NCI-H187 treated with DMSO at 0.1 percent for 48 hours (cell line): ENCODE measurements at places on chromosomes 12 and 14.

GRCh38 chr14:72928872-72929271 is 2.6 kb downstream of the DCAF4 start:
- no peak for DNase-seq

DNA sequence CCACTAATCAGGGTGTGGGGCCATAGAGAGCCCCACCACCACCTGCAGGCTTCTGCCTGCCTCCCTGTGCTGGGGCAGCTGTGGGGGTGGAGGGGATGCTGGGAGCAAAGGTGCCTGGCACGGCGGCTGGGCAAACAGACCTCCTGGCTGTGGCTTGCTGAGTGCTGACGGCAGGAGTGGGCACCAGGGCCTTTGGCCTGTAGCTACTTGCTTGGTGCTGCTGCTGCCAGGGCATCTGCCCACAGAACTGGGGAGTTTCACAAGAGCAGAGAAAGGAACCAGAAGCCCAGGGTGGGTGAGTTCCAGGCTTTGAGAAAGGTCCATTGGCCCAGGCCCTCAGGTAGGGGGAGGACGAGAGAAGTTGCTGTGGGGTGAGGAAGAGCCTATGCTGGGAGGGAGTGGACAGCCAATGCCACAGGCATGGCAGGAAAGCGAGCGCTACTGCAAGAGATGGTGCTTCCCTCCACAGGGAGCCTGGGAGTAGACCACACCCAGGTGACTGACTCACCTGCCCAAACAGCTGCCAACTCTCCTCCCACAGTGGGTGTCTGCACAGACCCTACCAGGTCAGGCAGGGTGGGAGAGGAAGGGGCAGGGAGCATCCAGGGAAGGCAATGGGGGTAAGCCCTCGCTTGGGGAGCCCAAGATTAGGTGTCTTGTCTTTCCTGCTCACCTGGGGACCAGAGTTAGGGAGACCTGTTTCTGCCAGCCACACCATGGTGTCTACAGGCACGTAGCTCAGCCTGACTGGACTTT is 39.0 kb upstream of the HDAC7 start:
- DNase-seq, result no peak

- no peak for DNase-seq
Observed at GRCh38 chr14:23951590-23952201, 1.9 kb upstream of the DHRS4 start.

DNA sequence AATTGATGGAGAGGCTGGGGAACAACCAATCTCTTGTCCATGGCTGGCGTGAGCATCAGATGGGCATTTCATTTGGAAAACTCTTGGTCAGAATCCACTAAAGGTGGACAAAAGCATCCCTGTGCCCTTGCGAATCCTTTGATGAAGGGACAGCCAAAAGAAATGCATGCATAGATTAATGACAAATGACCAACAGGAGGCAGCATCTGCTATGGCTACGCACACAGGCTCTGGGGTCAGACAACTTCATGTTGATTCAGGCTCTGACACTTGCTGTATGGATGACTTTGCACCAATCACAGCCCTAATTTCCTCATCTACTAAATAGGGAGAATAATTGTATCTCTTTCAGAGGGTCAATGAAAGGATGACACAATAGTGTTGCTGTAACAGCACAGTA is 117.5 kb downstream of the ASCL4 start:
- DNase-seq, result no peak

DNA sequence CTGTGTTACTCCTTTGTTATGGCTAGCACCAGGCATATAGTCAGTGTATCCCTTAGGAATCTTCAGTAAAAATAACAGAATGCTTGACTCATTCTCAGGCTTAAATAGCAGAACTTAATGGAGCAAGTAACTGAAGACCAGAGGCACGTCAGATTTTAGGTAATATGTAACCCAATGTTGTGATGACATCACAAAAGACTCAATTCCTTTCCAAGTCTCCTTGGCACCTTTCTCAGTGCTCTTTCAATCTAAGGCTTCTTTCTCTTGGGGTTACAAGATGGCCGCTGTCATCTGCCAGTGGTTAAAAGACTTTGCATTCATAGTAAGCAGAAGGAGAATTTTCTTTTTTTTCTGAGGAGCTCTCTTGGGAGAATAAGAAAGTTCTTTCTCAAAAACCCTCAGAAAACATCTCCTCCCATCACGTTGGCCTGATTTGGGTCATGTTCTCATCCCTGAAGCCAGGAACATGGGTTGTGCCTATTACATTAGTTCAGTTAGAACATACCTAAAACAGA is 33.4 kb upstream of the DCN start:
- no peak for DNase-seq

GRCh38 chr12:113370923-113371682 is 12.7 kb downstream of the PLBD2 start:
- no peak for DNase-seq

- no peak for DNase-seq
Observed at GRCh38 chr12:23217667-23218066, 592.7 kb downstream of the ETNK1 start.

GRCh38 chr14:62694075-62694474 is 351.2 kb downstream of the KCNH5 start:
- no peak for DNase-seq

- DNase-seq, result no peak
Observed at GRCh38 chr12:55762646-55763045, 19.7 kb downstream of the GDF11 start.

DNA sequence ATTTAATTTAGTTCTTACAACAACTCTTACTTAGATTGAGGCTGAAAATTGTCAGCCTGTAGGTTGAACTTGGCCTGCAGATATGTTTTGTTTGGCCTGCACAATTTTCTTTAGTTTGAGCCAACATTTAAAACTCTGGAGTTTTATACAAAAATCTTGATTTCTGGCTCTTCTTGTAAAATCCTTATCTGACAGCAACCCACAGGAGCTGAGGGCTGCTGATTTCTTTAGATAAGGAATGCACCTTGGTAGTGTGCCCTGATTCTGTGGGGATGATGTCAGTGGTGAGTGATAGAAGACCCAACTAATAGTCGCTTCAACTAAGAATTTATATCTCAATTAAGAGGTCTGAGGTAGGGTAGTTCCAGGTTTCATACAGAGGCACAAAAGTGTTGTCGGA is 49.5 kb downstream of the SOCS2 start:
- DNase-seq, result no peak

- DNase-seq, result no peak
Observed at GRCh38 chr14:105898482-105899010, 372.2 kb downstream of the TMEM121 start.

DNA sequence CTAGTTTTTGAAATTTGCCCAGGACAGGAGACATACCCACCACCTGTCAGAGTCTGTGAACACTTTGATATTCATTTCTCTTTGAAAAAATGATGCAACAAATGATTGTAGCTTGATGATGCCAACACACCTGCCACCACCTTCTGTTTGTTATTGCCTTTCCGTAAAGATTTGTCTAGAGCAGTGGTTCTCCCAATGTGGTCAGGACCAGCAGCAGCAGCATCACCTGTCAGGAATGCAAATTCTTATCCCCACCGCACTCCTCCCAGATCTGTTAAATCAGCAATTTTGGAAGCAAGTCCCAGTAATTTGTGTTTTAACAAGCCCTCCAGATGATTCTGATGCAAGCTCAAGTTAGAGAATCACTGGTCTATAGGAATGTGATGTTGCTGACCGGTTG is 9.9 kb downstream of the CCDC175 start:
- no peak for DNase-seq

- DNase-seq, result no peak
Observed at GRCh38 chr14:69152181-69152901, 578 bp downstream of the DCAF5 start.

DNA sequence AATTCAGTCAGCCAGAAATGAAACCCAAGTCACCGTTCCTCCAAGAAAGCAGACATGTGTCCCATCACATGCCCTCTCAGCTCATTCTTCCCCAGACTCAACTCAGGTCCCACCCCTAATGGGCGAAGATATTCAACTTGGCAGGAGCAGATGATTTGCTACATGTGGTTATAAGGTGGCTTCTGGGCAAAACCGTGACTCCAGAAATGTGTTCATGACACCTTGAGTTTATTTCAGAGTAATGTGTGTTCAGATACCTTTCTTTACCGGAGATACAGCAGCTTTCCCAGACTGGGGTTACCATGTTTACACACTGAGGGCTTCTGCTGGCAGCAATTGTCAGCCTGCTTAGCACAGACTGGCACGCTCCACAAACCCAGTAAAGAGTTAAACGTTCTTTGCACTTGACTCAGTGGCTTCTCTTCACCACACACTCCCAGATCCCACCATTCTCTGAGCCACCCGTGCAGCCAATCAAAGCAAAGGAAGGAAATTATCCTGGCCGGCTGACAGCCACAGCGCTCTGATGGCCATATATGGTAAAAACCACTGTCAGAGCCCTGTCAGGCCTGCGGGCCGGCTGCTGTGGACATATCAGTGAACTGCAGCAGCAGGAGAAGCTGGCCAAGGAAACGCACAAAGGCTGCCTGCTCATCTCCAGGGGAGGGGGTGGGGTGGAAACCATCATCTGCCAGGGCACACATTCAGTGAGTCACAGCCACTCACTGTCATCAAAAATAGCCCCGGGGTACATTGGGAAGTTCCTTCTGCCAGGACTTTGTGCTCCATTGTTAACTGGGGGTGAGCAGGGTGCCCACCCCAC is 39.9 kb downstream of the CORO1C start:
- DNase-seq, result peak; percentile 98

DNA sequence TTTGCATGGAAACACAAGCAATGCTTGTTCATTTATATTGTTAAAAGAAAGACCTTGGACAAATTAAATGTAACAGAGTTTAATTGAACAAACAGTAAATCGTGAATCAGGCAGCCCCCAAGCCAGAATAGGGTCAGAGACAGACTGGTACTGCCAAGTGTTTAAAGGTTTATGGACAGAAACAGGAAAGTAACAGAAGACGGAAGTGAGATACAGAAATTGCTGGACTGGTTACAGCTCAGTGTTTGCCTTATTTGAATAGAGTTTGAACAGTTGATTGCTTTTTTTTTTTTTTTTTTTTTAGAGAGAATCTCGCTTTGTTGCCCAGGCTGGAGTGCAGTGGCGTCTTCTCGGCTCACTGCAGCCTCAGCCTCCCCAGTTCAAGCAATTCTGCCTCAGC is 50.3 kb downstream of the DAO start:
- DNase-seq, result no peak

DNA sequence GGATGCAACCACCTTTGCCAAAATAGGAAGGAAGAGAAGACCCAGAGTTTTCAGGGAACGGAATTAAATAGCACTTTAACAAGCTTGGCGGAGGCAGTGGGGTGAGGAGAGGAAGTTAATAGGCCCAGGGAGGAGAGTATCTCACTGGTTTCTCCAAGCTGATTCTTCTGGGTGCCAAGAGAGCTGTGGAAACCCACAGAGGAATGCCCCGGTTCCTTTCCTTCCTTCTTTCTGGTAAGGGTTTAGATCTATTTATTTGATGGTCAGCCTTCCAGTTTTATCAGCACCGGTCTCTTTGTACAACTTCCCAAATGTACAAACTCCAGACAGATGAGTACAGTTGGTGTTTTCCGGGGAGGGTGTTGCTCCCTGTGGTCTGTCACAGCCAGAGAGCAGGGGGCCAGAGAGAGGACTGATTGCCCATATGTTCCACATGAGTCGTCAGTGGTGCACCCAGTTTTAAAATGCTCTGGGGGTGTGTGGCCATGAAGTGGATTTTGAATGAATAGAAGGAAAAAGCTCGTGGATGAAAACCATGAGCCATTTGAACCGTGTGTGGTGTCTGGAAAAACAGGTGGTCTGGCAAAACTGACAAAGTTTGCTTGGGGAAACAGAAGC is 26.6 kb downstream of the PRKCH start:
- no peak for DNase-seq

- no peak for DNase-seq
Observed at GRCh38 chr12:2616763-2617162, 178.0 kb upstream of the FKBP4 start.

DNA sequence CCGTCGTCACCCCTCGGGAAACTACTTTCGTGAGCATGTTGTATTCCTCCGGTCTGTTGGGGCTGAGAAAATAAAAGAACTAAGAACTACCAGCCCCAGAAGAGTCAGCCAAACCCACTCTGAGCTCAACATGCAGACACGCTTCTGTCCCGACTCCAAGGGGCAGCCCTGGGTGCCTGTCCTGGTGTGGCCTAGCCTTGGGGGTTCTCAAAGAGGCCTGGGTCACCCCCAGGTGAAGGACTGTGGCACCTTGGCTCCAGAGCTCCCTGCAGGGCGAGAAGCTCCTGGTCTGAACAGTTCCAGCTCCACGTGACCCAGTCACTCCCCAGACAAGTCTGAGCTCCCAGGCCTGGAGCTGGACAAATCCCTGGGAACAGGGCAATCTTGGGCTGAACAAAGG is 87.0 kb downstream of the VWF start:
- DNase-seq, result no peak

GRCh38 chr12:1576410-1577241 is 17.8 kb downstream of the FBXL14 start:
- DNase-seq, result no peak

DNA sequence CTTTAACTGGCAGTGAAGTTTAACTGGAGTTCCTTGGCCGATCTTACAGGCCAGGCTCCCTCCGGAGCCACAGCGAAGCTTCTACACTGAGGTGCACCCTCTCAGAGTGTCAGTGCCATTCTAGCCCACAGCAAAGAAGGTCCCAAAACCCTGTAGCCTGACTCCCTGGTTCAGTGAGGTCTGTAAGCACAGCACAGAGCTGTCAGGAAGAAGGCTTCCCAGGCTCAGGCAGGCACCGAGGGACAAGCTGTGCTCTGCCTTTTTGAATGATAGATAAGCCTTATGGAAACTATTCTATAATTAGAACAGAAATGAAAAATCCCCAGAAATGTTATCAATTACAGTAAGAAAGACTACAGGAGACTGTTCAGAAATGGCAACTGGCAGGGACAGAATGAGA is 40.2 kb downstream of the MOK start:
- DNase-seq, result no peak

- DNase-seq, result no peak
Observed at GRCh38 chr12:116918464-116918863, 7.7 kb downstream of the FBXW8 start.

GRCh38 chr12:81992461-81992860 is 233.3 kb upstream of the PPFIA2 start:
- no peak for DNase-seq

DNA sequence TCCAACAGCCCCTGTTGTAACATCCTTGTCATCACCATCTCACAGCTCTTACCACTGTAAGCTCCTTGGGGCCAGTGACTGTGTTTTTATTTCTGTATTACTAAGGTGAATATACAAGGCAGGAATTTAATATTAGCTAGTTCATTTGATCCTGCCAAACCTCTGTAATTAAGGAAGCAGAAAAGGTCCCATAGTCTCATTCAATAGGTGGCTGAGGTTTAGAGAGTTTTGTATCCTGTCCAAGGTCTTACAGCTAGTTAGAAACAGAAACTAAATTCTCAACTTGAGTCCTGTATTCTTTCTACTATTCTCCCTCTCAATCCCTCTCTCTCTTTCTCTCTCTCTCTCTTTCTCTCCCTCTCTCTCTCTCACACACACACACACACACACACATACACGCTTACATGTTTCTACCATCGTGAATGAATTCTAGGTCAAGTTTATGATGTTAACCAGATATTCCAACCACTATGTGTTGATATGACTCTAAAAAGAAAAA is 543 bp upstream of the GLIPR1 start:
- no peak for DNase-seq

GRCh38 chr14:101175731-101176534 is 272.4 kb upstream of the RTL1 start:
- no peak for DNase-seq
